ENCODE measurements at places on chromosomes 2 and 18.

DNA sequence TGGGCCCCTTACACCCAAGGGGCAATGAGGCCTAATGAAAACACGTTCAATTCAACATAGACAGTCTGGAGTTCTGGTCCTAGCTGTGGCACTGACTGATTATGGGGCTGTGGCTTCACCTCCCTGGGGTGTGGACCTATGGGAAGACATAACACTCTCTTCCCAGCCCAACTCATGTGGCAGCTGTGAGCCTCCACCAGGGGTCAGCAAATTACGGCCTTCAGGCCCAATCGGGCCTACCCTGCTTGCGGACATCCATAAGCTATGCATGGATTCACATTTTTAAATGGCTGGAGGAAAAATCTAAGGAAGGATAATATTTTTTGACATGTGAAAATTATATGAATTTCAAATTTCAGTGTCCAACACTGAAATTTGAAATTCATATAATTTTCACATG lies 101.3 kb downstream of the LOXHD1 start:
- no peak for DNase-seq

DNA sequence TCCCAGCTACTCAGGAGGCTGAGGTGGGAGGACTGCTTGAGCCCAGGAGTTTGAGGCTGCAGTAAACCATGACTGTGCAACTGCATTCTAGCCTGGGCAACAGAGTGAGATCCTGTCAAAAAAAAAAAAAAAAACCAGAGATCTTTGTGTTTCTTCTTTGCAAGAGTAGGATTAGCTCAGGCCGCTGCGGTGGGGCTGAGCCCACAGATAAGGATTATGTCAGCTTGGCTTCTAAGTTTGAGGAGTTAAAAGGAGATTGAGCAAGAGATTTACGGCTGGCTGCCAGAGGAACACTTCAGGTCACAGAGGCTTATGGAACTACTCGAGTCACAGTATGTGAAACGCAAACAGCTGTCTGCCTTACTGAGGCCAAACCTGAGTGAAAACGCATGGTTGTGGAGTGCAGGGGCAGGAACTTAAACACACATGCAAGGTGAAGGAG lies 146.7 kb upstream of the L3MBTL4 start:
- DNase-seq, result no peak

DNA sequence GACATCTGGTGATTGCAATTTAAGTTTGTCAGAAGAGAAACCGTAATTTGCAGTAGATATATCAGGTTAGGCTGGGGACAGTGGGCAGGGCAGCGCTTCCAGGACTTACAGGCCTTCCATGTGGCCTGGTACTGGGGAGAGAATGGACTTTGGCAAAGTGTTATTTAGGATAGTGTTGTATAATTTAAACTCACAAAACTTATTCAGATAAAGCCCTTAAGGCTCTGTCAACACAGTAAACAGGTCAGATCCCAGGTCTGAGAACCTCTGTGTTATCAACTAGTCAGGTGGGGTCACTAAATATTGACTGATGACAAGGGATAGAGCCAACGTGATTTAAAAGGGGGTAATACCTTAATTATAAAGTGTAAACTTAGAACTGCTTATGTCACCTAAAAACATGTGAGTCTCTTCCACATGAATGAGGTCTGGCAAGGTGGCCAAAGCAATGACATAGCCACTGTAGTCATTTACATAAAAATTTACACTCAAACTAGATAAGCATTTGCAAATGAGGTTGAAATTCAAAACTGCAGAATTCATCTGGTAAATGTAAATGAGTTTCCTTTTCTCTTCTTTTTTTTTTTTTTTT lies 80.2 kb upstream of the DNMT3A start:
- DNase-seq, result no peak

DNA sequence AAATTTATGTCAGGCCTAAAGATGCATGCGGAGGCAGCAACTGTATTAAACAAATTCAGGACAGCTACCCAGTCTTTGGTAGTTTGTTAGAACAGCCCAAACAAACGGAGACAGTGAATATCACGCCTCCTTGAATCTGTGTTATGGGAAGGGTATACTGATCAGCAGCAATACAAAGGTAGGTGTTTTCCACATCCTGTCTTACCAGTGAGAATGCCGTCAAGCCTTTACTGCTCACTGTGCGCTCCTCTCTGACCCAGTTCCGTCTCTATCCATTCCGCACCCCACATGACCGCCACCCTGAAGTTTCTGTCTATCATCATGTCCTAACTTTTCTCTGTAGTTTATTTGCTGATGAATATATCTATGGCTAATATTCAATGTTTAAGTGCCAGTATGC lies 473.3 kb downstream of the LPIN1 start:
- DNase-seq, result no peak

- no peak for DNase-seq
Measured at GRCh38 chr2:29039718-29040480, 34.4 kb downstream of the PCARE start.

DNA sequence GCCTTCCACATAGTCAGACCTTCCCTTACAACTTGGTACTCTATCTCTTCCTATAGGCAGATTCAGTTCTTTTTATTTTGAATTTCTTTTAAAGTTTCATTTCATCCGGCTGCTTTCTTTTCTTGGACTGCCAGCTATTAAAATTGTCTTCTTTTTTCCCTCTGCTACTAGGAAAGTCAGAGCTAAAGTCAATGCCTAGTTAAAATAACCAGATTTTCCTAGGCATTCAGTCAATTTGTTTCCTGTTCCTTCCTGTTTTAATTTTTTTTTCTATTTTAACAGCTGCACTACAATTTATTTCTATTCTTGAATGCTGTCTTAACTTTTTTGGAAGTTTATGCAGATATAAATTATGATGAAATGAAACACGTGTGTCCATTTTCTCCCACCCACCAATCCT lies 84.8 kb downstream of the EVA1A start:
- no peak for DNase-seq

GRCh38 chr18:30106356-30106755 lies 936.2 kb downstream of the DSC3 start:
- DNase-seq, result no peak

DNA sequence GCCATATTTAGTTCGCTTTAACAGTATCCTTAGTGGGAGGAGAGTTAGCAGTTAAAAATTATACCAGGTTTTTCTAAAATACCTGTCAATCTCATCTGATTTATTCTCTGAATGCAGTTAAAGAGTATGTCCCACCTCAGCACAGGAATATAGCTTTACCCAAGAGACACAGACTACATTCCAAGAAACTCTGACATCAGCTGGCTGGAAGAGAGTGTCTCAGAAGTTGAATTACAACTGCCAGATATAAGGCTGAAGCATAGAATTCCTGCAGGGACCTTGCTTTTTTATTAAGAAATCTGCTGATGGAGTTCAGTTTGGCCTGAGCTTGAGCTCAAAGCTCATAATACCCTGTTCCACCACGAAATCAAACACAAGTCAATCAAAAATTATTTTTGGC lies 25.4 kb upstream of the CNTNAP5 start:
- DNase-seq, result no peak

DNA sequence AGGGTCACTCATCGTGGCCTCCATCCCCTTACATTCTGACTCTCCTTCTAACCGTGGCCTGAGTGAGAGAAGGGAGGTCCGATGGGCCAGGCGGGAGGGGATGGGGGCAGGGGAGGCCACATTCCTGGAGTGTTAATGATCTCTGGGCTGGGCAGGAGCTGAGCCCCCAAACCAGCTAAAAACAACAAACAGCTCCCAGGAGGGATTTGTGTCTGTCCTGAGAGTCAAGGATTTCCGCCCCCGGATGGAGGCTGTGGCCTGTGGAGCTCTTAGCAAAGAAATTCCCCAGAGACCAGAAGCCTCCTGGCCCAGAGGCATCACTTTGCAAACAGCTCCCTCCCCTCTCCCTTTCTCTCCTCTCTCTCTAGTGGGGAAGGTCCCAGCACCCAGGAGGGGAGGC lies 23.5 kb downstream of the EMX1 start:
- no peak for DNase-seq

DNA sequence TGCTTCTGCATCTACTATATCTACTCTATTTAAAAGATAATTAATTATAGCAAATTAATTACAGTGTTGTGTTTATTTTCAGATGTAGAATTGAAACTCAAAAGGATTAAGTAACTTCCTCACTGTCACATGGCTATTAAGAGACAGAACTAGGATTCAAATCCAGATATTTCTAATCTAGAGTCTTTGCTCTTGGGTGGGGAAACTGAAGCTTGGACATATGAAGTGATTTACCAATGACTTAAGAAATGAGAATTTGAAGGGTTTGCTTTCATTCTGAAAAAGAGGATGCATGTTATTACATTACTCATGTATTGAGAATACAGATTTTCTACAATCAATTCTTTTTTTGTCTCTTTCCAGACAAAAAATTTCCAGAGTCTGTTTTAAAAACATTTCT lies 191.5 kb upstream of the SMAD7 start:
- DNase-seq, result no peak

GRCh38 chr2:231715988-231716616 lies 7.8 kb downstream of the PTMA start:
- DNase-seq, result no peak

GRCh38 chr2:39506215-39506614 lies 69.1 kb upstream of the MAP4K3 start:
- no peak for DNase-seq

DNA sequence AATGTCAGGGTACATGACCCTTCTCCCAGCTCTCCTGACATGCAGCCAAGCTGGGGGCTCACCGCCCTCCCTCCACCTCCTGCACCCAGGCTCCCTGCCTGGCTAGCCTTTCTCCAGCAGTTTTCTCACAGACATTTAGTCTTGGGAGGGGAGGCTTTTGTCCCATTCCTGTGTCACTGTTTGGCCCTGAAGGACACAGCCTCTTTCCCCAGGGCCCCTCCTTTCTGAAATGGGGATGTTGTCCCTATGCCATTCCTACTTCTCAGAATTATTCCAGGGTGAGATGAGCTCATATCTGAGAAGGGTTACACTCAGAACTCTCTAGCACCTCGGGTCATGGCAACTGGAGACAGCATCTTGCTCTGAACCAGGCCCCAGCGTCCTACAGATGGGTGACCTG lies 47.3 kb upstream of the MRPL33 start:
- DNase-seq, result no peak

- no peak for DNase-seq
Measured at GRCh38 chr2:156615836-156616322, 179.7 kb downstream of the GPD2 start.

- no peak for DNase-seq
Measured at GRCh38 chr18:38843291-38843690, 1277.7 kb upstream of the CELF4 start.

DNA sequence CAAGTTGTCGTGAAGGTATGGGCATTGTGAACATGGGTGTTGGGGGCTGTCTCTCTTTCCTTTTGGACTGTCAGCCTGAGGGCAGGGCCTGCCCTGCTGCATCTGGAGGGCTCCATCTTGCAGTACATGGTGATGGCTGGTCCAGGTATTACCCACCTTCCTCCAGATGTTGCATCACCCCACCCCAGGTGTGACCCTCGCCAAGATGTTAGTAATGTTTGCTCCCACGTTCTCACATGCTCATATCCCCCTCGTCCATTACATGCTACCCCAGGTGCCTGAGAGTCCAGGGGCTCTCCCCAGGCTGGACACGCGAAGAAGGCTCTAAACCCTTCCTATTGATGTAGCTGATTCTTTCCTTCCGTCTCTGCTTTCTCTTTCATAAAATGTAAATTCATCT lies 13.9 kb downstream of the ZAP70 start:
- no peak for DNase-seq

DNA sequence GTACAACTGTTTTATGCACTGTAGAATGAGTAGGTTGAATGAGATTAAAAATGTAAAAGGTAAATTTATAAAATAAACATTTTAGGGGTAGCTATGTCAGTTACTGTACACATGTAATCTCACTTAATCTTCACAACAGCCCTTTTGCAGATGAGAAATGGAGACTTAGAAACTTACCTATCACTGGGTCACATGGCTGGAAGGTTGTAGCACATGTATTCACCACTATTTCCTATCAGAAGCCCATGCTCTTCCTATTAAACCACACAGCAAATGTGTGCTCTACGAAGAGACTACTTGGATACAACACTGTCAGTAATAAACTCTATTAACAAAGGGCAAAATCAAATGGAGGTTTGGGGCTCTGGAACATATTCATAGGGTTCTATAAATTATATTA lies 60.5 kb downstream of the VWC2L start:
- no peak for DNase-seq

DNA sequence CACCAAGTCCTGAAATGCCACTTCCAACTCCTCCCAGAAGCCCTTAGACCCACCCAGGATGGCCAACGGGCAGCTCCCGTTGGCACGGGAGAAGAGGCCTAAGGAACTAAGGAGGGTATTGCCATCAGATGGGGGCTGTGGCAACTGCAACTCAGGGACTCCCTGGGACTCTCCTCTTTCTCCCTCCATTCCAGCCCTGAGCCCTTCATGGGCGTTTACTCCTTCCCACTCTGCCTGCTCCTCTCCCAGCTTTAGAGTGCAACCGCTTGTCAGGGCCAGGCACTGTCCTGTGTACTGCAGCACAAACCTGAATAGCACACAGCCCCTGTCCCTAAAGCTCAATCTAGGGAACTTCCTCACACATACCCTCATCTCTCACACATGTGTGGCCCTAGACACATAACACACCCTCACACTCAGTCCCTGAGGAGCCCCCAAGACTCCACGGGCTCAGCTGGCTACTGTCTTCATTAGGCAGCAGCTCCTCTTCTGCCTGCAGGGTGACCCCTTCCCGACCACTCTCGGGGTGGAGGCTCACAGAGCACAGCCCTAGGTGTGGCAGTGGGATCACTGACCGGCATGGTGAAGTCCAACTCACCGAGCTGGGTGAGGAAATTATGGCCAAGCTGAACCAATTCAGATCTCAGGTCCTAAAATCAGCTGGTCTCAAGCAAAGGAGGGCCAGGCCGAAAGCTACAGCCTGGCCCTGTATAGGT lies 316.3 kb downstream of the CELF4 start:
- no peak for DNase-seq

GRCh38 chr2:71004857-71005256 lies 10.2 kb upstream of the TEX261 start:
- no peak for DNase-seq

DNA sequence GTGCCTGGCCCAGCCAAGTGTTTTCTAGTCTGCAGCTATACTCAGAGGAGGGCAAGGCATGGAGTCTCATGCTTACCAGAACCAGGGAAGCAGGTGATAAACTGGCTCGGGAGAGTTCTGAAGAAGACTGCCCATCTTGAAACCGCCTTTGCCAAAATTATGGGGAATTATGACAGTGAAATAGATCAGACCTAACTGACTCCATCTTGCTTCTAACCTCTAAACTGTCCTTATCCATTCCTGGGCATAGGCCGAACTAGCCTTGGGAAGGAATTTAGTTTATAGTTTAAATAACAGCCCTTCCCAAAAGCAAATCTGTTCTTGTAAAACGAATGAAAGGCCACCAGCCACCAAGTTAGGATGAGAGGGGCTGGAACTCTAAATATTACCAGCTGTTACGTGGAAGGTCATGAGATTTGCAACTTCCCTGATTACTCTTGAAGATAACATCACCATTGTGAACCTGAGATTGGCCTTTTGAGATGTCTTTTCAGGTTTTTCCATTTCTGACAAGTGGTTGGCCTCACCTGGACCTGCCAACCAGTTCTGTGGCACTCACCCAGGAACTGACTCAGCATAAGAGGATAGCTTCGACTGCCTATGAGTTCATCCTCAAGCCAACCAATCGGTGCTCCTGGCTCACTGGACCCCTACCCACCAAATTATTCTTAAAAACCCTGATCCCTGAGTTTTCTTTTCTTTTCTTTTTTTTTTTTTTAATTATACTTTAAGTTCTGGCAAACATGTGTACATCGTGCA lies 23.4 kb downstream of the CHCHD5 start:
- no peak for DNase-seq
